WTC11 (cell line): ENCODE measurements at places on chromosomes 2 and 18. TPM values are rescaled to one million over a fixed set of nuclear protein-coding genes. Genes with fewer than 3 reads are reported as not detected.

DNA sequence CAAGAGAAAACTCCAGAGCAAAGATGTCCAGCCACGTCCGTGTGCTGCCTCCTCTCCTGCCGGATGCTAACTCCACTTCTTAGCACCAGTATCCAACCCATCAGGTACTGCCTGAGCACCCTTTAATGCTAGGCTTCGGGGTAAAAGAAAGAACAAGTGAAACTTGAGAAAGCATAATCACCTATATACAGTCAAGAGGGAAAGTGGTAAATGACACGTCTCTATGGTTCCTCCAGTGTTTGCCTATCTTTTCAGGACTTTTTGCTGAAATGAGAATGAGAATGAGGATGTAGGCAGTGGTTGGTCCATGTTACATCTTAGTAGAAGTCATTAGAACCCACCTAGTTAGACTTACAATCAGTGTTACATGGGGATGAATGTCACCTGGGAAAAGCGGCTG lies 47.9 kb downstream of the EPHA4 start:
- no peak for DNase-seq

- no peak for DNase-seq
Measured at GRCh38 chr2:241948901-241949735, 79.6 kb downstream of the RTP5 start.

DNA sequence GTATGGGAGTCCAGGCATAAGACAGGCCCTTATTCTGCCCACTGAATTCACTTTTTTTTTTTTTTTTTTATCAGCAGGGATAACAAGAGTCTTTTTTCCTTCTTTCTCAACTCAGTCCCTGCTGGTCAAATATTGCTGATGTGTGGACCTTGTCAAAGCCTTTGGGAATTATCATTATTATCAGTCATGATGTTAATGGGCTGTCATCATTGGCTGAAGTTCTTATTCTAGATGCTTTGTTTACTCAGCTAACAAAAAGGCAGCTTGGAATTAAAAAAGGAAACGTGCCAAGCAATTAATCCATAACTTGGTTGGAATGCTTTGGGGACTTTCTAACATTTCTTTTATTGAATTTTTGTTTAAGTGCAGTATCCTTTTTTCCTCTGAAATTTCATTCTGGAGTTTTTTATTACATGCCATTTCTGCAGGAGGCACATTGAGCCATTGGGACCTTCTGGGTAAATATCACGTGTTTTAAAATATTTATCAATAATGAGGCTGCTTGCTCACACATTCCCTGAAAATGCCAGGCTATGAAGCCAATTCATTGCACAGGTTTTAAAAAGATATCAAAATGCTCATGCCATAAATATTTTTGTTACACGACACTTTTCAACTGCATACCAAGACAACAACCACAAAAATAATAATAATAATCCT lies 246.3 kb downstream of the TXNL1 start:
- DNase-seq = no peak

- DNase-seq = no peak
Measured at GRCh38 chr18:4821801-4822200, 366.7 kb upstream of the DLGAP1 start.

GRCh38 chr2:112703684-112704083 lies 17.1 kb upstream of the NT5DC4 start:
- no peak for DNase-seq

DNA sequence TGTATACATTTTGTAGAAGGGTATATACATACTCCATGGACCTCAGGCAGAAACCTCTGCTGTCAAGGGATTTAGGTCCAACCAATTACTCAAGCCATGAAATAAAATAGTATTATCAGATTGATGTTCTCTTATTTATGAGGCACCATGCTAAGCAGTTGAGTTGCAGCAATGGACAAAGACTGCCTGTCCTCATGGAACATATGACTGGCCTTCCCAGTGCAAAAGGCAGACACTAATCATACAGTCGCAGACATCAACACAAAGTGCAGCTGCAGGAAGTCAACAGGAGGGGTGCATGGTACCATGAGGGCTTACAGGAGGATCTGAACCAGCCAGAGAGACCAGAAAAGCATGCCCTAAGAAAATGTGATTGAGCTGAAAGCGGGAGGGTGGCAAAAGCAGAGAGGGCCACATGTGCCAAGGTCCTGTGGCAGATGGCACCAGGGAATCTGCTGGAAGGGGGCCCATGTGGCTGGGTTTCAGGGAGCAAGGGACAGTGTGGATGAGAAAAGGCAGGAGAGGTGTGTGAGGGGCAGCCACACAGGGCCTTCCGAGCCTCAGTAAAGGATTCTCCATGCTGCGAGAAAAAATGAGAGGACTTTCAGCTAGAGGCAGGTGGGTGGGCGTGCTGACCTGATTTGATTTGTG lies 61.4 kb upstream of the RNF152 start:
- DNase-seq = no peak

PAX3 gene
- not detected in 3 replicates for total RNA-seq

CCNT2 gene
- total RNA-seq = 38.1 to 42.3 TPM (median 39.2 TPM) in 3 replicates

GRCh38 chr2:27655155-27655951 lies 8.1 kb downstream of the SUPT7L start:
- no peak for DNase-seq

GRCh38 chr2:28084564-28084963 lies 194.0 kb downstream of the BABAM2 start:
- DNase-seq = no peak

IMPA2 gene
- total RNA-seq = 98.8 to 113 TPM (median 108 TPM) in 3 replicates

ZAP70 gene
- total RNA-seq = 0.61 to 0.73 TPM (median 0.64 TPM) in 3 replicates

DNA sequence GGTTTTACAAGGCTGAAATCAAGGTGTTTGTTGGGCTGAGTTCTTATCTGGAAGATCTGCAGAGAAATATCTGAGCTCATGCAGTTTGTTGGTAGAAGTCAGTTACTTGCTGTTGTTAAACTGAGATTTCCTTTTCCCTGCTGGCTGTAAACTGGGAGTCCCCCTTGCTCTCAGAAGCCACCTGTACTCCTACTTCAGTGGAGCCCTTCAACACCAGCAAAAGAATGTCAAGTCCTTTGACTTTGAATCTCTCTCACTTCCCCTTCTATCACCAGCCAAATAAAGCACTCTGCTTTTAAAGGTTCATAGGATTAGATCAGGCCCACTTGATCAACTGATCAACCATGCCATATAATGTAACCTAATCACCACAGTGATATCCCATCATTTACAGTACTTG lies 252.2 kb upstream of the CDH7 start:
- DNase-seq = no peak

DNA sequence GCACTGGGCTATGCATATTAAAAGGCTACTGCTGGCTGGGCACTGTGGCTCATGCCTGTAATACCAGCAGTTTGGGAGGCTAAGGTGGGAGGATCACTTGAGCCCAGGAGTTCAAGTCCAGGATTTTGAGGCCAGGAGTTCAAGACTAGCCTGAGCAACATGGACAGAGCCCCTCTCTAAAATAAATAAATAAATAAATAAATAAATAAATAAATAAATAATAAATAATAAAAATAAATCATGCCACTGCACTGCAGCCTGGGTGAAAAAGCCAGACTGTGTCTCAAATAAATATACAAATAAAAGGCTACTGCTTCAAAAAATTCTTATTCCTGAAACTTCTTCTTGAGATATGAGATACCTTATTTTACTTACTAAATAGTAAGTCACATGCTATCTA lies 439.6 kb downstream of the ERBB4 start:
- DNase-seq = no peak

- DNase-seq = no peak
Measured at GRCh38 chr2:17959833-17960232, 81.4 kb downstream of the KCNS3 start.

- DNase-seq = no peak
Measured at GRCh38 chr2:164287056-164287455, 334.2 kb downstream of the GRB14 start.

GRCh38 chr2:179171371-179171770 lies 93.3 kb downstream of the SESTD1 start:
- DNase-seq = no peak

DNA sequence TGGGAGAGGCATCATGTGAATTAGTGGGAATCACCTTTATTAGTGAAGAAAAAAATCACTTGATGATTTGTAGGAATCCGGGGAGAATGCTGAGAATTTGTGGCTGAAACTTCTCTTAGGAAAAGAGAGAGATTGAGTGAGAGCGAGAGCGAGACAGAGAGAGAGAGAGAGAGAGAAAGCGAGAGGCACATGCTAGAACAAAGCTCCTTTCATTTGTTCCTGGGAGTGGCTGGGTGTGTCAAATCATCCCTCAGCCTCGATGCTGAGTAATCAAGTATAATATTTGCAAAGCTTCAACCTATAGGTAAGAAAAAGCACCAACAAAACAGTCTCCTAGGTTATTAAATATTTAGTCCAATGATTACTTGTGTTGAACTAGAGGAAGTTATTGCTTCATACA lies 4.4 kb upstream of the SERPINB5 start:
- no peak for DNase-seq

GRCh38 chr2:152037743-152038435 lies 61.0 kb downstream of the CACNB4 start:
- DNase-seq = no peak

VIT gene
- 0.11 to 0.46 TPM (median 0.27 TPM) in 3 replicates for total RNA-seq

GRCh38 chr2:75788902-75789301 lies 78.2 kb upstream of the GCFC2 start:
- DNase-seq = no peak

DNA sequence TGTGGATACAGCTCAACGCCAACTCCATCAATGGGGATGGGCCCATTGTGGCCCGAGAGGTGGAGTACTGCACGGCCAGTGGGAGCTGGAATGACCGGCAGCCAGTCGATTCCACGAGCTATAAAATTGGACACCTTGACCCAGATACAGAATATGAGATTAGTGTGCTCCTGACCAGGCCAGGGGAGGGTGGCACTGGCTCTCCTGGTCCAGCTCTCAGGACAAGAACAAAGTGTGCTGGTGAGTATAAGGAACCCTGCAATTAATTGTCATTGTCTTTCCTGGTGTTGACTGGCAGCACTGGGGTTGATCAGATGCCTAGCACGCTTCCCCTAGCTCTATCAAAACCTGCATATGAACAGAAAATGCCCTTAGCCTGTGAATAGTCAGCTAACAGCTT lies 388.1 kb downstream of the PTPRM start:
- no peak for DNase-seq

DNA sequence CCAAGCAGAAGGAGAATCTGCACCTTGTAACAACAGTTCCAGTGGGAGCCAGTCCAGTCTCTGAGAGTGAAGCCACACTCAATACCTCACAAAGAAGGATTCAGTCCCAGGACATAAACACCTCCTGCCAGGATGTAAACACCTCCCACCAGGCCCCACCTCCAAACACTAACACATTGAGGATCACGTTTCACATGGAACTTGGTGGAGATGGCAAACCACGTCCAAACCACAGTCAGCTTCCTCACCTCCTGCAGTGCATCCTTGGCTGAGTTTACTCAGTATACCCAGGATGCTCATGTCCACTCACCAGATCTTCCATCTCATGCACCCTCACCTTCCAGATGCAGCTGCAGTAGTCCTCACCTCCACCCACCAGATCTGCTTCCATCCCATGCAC lies 37.8 kb upstream of the TMEM18 start:
- no peak for DNase-seq

DNA sequence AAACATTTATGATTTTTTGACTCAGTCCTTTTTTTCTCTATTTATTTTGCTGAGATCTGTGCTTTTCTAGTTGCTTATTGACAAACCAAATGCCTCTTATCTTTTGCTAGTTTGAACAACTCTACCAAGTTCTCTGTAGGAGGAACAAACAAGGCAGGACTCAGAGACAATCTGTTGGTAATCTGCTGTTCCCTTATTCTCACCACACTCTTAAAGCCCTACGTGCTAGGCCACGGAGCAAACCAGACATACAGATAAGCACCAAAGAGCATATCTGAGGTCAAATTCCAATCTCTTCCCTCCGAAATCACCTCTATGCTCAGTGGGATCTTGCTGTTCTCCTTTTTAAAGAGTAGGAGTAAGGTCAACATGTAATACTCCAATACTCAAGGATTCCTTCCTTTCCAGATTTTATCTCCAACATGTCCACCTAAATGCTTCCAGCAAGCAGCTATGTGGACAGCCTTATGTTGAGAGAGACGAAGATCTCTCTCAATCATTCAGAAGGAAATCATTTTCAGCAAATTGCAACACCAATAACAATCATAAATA lies 18.4 kb downstream of the FN1 start:
- DNase-seq = no peak

SCYGR5 gene
- total RNA-seq = not detected in 3 replicates

- no peak for DNase-seq
Measured at GRCh38 chr2:222862106-222862908, 1.5 kb downstream of the ACSL3 start.

CCDC68 gene
- total RNA-seq = 0.23 to 0.92 TPM (median 0.55 TPM) in 3 replicates

- DNase-seq = no peak
Measured at GRCh38 chr2:172623249-172623965, 67.5 kb downstream of the PDK1 start.

MYO7B gene
- 0.02 TPM in 1 of 3 replicates, not detected in the others for total RNA-seq

CNGA3 gene
- total RNA-seq = not detected in 3 replicates
